Natural killer cell (primary cell): ENCODE measurements at places on chromosomes 1 and 21. TPM values are rescaled to one million over a fixed set of nuclear protein-coding genes. Genes with fewer than 3 reads are reported as not detected.

DNA sequence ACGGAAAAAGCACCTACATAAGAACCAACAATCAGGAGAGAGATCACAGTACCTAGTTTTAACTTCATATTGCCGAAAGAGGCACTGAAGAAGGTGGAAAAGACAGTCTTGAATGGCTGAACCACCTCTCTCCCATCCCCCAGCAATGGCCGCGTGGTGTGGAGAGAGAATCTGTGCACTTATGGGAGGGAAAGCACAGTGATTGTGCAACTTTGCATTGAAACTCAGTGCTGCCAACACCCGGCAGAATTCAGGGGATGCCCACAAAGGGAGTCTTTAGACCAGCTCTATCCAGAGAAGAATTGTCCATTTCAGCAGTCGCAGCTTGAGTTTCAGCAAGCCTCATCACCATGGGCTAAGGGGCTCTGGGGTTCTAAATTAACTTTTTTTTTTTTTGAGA lies 186.3 kb upstream of the USP25 start:
- no peak for DNase-seq

- no peak for DNase-seq
Measured at GRCh38 chr1:231059566-231060193, 19.6 kb upstream of the FAM89A start.

- DNase-seq, result no peak
Measured at GRCh38 chr1:208272311-208272710, 28.1 kb upstream of the PLXNA2 start.

DNA sequence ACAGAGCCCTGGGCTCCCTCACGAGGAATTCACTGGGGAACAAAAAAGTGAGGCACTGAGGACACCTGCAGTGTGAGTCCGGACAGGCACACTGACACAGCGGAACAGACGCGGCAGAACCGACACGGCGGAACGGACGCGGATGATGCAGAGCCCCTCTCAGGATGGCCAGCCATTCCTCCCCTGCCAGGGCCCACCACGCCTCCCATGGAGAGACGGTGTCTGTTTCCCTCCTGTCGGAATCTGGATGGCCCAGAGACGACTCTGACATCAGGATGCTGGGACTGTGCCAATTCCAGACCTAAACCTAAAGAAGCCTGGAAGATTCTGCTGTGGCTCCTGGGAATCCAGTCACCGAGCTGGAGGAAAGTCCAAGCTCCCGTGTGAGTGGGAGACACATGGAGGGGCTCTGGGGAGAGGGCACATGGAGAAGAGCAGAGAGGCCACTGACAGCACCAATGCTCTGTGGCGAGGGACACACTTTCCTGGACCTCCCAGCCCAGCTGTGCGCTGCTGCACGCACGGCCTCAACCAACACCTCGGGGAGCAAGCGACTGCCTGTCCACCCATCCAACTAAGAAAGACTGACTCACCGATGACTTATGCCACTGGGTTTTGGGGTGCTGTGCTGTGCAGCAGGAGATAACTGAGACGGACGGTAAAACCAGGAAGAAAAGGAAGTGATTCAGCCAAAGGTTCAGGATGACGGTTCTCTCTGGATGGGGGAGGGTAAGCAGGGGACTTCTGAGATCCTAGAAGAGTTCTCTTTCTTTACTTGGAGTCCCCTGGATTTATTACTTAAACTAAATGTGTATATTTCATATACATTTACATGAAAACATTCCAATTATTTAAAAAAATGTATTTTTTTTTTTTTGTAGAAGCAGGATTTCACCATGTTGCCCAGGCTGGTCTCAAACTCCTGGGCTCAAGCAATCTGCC lies 23.3 kb downstream of the ZBTB17 start:
- no peak for DNase-seq

CLDN17 gene
- not detected for total RNA-seq
